Bone marrow (tissue), 2 donors: ENCODE measurements at places on chromosomes 7 and 10.
A peak's percentile ranks its signal among the peaks of the same experiment; 100 is the strongest.

DNA sequence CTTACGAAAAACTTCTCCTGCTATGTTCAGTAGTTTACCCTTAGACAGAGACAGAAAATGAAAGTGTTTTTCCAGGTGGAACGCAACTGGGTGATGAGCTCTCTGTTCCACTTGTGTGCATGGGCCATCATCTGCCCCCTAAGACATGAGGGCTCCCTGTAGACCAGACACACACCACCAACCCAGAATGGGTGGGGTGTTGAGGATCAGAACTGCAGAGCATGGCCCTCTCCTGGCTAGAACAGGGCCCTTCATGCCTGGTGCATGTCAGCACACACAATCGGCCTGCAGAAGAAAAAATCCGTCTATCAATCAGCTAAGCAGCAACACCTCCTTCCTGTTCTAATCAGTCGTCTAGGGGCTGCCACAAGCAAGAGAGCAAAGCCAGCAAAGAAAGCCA lies 186.2 kb upstream of the INHBA start:
- no peak for DNase-seq

GRCh38 chr10:69456880-69457693 lies 5.8 kb downstream of the TSPAN15 start:
- DNase-seq = no peak

DNA sequence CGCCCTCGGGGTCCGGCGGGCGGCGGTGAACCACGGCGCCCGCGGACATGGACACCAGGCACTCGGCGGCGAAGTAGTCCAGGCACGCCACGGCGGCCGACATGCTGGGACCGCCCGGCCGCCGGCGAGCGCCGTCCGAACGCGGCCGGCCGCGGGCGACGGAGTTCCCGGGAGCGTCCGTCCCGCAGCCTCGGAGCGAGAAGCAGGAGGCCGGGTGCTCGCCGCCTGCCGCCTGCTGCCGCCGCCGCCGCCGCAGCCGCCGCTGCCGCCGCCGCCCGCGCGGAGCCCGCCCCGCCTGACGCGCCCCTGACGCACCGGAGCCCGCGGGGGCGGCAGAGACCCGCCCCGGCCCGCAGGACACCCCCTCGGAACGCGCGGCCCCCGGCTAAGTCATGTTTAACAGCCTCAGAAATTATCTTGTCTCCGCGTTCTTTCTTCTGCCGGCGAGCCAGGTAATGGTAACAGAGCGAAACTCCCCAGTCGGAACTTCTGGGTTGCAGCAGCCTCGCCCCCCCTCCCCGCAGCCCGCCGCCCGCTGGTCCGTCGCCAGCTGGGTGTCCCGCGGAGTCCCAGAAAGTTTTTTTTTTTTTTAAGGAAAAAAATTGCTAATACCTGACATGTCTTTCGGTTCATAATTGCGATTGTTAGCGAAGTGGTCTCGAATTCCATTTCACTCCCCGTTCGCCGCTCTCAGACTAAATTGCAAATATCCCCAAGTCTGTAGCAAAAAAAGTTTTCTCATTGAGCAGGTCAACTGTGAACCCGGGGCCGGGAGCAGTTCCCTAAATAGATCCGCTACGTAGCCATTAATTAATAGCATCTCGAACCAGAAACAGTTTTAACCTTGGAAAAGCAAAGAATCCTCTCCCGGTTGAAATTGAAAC lies at the start of gene KLF14:
KLF14 (minus strand) TSS at position 277 of the 884 bp plus-strand sequence; CDS start at position 103, 174 bp downstream.
- no peak for DNase-seq

DNA sequence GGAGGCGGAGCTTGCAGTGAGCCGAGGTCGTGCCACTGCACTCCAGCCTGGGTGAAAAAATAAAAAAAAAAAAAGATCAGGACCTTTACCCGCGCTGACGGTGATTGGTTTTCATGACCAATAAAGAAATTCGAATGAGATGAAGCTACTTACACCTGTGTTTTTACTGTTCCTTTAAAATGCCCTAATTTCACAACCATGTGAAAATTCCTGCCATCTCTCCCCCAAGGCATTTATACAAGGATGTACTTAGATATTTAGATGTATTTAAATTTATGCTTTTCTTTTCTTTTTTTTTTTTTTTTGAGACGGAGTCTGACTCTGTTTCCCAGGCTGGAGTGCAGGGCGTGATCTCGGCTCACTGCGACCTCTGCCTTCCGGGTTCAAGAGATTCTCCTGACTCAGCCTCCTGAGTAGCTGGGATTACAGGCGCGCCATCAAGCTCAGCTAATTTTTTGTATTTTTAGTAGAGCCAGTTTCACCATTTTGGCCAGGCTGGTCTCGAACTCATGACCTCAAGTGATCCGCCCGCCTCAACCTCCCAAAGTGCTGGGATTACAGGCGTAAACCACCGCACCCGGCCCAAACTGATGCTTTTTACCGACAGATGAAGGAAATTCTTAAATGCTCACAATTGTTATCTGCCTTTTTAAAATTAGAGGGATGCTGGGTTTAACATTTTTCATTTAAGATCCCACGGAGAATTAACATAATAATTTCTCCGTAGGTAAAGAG lies 3.1 kb upstream of the PHYH start:
- DNase-seq = no peak

DNA sequence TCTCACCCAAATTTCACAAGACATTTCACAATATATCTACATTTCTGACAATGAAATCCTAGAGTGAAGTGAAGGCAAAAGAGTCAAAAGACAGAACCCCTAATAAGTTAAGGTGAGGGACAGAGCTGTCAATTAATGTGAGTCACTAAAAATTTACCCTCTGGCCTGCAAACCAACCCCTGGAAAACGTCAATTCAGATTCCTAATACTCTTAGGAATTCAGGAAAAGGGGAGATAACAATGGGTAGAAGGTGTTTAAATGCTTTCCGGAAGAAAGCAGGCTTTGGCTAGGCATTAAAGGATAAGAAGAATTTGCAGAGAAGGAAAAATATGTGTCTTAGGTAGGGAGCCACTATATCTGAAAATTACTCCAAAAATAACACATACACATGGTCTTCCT lies 299.6 kb downstream of the INHBA start:
- no peak for DNase-seq

DNA sequence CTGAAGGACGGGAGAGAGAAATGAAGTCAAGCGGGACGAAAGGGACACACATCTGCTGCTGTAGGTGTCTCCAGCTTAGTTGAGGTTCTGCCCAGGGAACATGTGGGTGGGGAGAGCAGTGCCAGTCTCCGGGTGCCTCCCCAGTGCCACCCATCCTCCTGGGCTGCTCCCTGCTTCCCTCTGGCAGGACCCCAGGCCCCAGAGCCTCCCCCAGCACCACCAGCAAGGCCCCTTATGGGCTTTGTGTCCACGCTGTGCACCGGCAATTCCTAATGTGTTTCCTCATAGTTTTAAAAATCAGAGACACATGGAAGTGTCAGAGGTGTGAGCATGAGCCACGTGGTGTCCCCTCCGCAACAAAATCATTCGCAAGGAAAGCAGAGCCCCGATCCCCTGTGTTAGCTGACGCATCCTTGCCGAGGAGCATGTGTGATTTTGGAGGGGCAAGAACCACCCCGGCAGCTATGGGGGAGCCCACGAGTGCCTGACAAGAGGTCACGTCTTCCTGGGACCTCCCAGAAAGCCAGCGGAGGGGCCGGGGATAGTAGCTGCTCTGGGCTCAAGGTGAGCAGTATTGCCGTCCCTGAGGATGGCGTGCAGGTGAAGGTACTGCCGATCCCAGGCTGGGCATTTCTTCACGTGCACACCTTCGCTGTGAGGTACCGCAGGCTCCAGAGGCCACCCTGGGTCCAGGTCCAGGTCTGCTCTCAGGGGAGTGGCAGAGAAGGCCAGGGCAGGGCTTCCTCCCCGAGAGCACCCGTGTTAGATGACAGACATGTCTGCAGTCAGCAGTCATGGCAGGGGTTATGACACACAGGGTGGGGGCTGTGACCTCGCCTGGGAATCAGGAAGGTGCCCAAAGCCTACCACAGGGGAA lies 448.2 kb upstream of the FOXK1 start:
- DNase-seq = no peak

DNA sequence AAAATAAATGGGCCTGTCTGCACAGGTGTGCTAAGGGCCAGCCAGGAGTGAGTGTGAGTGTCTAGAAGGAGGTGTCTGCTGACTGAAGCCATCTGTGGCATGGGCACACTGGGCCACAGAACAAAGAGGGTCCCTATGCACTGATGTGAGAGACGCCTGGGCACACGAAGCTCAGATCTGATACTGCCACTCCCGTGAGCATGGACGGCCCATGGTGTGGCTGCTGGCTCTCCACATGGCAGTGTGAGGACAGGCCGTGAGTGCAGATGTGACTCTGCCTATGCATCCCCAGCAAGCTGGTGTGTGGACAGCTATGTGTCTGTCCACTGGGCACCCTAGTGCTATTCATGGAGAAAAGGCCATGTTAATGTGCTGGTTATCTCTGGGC lies 12.8 kb upstream of the MYL7 start:
- no peak for DNase-seq

DNA sequence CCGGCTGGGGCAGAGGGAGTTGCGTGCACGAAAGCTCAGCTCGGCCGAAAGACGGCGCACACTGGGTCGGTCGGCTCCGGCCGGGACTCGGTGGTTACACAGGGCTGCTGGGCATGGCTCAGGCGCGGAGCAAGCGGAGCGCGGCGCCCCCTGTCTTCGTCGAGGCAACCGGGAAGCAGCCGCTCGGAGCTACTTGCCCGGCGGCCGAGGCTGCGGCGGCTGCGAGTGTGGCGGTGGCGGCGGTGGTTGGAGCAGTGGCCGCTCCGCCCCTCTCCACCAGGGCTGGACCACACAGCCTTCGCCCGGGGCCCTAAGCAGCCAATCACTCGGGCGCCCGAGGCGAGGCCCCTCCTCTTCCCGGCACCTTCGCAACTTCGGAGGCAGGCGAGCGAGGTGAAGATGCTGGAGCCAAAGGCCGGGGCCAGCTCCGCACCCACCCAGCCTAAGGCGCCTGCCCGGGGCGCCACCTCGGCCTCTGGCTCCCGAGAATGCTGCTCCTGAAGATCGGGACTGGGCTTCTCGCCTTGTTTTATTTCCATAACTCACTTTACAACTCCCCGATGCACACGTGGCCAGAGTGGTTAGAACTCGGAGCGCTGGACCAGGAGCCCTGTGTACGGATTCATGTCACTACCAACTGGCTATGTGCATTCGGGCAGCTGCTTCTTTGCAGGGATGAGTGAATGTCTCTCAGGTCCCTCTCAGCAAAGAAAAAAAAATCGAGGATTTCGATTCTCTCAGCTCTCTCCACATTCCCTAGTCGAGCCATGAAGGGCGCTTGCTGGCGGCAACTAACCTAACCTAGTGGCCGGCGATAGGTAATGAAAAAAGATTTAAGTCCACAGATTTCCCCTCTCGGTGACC lies at the start of gene TLL2:
TLL2 (minus strand) TSS at position 229 of the 864 bp plus-strand sequence. CDS start 241 bp downstream, outside the sequence.
- DNase-seq = peak; percentile 34
